ENCODE measurements at places on chromosomes 2 and 18. TPM values are rescaled to one million over a fixed set of nuclear protein-coding genes. Genes with fewer than 3 reads are reported as not detected.

OSGEPL1 gene
- 25.6 TPM for total RNA-seq

OBSL1 gene
- total RNA-seq = 39.9 TPM

PTH2R gene
- total RNA-seq = 1.4 TPM

TEX261 gene
- total RNA-seq = 18.1 TPM

RMC1 gene
- 37.0 TPM for total RNA-seq

TGOLN2 gene
- 34.5 TPM for total RNA-seq

COLEC11 gene
- total RNA-seq = 0.78 TPM

SCN2A gene
- 219 TPM for total RNA-seq

PLEKHB2 gene
- total RNA-seq = 100 TPM

RAD51AP2 gene
- 0.47 TPM for total RNA-seq

GCG gene
- total RNA-seq = not detected

ZBTB7C gene
- 0.78 TPM for total RNA-seq

ZNF521 gene
- 8.4 TPM for total RNA-seq
